T-helper 22 cell (primary cell): ENCODE measurements at places on chromosomes 2 and 18.

DNA sequence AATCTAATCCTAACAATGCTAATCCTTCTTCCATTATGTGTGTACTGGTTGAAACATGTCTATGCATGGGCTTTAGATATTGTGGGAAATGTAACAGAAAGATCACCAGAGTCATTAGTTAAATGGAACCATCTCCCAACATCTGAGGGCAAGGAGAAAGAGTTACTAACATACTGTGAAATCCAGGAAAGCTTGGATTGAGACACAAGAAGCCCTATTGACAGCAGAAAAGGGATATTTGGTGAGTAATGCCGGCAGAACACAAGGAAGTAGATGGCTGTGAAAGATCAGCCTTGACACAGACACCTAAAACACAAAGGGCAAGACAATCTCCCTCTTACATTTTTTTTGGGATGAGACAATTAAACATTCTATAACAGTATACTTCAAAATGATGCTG lies 28.5 kb upstream of the LAMA1 start:
- no peak for DNase-seq

GRCh38 chr2:48781366-48781765 lies 25.8 kb upstream of the LHCGR start:
- no peak for DNase-seq

GRCh38 chr2:43884689-43885088 lies 45.9 kb downstream of the ABCG8 start:
- DNase-seq, result no peak

- no peak for DNase-seq
Observed at GRCh38 chr2:101463911-101464641, 10.8 kb downstream of the RFX8 start.

DNA sequence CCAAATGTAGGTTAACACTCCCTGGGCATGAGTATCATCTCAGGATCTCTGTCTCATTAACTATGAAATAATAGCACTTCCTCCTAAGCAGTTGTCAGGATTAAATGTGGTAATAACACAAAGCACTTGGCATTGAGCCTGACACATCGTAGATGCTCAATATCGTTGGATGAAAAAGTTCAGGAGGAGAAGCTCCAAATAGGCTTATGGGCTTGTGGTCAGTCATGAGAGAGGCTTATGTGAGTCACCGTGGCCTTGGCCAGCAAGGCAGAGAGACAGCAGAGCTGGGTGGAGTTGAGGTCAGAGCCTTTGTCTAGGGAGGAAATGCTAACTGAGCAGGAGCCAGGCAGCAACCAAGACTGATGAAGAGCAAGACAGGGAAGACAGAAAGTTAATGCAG lies 68.3 kb upstream of the PPM1B start:
- no peak for DNase-seq

DNA sequence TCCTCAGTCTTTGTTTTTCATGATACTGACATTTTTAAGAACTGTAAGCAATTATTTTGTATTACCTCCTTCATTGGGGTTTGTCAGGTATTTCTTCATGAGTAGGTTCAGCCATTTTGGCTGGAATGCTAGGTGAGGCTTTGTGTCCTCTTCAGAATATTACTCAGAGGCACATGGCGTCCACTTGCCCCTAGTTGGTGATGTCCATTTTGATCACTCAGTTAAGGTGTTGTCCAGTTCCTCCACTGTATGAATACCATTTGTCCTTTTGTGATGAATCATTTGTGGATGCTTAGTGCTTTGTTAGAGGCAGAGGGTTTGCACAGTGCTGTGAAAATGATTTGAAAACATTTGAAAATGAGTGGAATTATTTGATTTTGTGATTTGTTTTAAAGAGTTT lies 4.7 kb downstream of the IL1RL2 start:
- no peak for DNase-seq

DNA sequence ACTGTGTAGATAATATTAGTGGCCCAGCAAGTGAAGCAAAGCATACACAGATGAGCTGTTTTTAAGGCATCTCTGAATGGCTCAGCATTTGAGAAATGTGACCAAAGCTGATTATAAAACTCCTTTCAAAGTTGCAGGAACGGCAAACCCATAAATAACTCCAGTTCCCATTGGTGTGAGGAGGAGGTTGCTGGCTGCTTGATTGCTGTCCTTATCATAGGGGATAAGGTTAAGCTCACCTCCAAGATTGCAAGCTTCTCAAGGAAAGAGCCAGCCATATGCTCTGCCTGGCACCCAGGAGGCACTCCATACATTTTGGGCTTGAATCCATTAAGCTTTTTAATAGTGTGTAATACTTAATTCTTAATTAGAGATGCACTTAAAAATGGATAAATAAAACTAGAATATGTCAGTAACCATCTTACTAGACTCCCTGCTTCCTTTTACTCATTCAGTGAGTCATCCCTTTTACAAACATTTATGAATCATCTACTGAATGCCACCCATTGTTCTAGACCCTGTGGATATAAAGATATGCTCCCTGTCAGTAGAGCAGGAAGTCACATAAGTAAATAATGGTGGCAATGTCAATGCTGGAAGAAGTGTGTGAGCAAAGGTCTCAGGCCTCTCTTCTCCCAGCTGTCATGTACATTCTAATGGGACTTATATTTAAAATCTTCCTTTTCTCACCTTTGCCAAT lies 99.3 kb downstream of the SPATS2L start:
- no peak for DNase-seq

GRCh38 chr2:262117-262516 lies 1.7 kb downstream of the SH3YL1 start:
- DNase-seq, result no peak

GRCh38 chr2:119248311-119248710 lies 24.7 kb downstream of the STEAP3 start:
- DNase-seq, result no peak

- no peak for DNase-seq
Observed at GRCh38 chr2:120993661-120994060, 258.0 kb downstream of the GLI2 start.

GRCh38 chr2:16320716-16321115 lies 344.9 kb downstream of the CYRIA start:
- DNase-seq, result no peak

GRCh38 chr2:205994344-205994743 lies 91.6 kb downstream of the INO80D start:
- DNase-seq, result no peak

GRCh38 chr2:105600949-105601794 lies 143.5 kb upstream of the NCK2 start:
- DNase-seq, result no peak

- DNase-seq, result no peak
Observed at GRCh38 chr2:231780123-231780908, 766 bp downstream of the PDE6D start.

DNA sequence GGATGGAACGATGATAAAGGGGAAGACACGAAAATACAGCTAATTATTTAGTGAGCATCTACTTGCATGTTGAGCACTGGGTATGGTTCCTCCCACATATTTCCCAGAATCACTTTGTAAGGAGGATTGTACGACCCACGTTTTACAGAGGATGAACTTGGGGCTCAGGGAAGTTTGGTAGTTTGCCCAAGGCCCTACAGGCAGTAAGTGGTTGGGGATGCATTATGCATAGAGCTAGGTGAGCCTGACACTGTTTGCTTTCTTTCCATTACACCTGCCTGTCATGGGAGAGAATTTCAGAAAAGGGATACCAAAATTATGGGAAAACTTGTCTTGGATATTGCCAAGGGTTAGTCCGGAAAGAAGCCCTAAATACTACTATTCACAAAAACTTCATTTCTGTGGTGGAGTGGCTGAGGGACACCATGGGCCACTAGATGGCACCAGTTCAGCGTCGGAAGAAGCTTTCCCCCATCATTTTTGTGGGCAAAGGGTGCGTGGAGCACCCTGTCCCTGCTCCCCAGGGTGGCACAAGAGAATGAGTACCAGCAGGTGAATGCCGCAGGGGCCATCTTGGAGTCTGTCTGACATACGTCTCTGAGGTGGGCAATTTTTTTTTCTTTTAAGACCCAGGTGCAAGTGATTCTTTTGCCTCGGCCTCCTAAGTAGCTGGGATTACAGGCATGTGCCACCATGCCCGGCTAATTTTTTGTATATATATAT lies 23.5 kb upstream of the C18orf32 start:
- no peak for DNase-seq

DNA sequence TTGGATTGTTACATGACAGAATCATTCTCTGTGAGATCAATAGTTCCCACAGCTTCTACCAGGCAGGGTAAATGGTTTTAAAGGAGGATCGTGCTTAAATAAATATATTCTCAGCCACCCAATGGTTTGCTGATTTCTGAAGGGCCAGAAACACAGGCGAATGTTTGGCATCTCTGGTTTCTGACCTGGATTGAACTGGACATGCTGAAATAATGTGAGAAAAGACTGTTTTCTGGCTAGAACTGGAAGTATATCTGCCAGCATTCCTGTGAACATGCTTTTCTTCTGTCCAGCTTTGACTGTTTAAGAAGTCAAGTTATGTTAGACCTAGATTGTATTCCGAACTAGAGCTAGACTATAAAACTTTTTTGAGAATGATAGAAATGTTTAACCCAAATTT lies 77.1 kb upstream of the COL3A1 start:
- DNase-seq, result no peak

DNA sequence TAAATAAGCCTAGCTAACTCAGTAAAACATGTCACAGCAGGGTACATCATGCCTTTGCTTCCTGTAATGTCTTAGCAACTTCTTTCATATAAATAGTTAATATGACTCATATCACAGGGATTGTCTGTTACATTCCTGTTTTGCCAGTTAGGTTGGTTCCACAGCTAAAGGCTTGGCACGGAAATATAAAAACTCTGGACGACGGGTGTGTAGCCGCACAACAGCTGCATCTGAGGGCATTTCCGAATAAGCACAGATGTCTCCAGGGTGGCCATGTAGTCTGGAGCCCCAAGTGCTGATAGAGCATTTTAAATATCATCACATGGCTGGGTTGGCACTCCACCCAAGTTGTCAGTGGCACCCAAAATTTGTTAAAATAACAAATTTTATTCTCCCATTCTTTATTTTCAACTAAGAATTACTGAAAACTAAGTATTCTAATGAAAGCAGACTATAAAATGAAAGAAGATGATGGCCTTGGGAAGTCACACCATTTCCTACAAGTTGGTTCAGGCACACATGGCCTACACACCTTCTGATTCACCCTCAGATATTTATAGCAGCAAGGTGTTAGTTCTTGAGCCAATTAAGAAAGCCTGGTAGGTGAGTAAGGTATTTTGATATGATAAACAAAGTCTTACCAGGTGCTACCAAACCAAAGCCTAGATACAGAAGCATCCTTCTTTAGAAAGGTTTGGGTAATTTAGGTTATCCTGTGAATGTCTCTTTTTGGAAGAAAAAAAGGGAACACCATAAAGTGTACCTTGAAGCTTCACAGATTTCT lies 61.8 kb upstream of the STK17B start:
- no peak for DNase-seq

GRCh38 chr2:135742325-135742757 lies 686 bp downstream of the UBXN4 start:
- no peak for DNase-seq

- DNase-seq, result no peak
Observed at GRCh38 chr2:71928734-71929481, 218.8 kb downstream of the CYP26B1 start.

DNA sequence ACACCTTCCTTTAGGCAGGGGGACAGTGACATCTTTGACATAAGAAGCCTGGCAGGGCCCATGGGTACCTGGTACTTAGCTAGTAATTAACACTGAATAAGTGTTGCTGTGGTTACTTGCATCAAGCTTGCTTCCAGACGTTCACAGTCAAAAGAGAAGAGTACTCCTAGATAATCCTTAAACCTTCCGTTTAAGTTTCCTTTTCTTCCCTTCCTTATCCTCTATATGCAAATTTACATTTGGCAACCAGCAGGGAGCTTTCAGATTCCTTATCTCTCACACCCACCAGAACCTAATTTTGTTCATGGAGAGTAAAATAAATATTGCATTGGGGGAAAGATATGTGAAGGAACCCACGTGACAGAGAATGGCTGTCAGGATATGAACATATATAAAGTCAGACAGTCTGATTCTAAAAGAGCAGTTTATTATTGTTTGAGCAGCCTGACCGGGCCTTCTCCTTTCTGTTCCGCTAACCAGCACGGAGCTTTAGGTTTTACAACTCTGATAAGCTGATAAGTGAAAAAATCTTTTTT lies 7.8 kb upstream of the RAB31 start:
- no peak for DNase-seq

DNA sequence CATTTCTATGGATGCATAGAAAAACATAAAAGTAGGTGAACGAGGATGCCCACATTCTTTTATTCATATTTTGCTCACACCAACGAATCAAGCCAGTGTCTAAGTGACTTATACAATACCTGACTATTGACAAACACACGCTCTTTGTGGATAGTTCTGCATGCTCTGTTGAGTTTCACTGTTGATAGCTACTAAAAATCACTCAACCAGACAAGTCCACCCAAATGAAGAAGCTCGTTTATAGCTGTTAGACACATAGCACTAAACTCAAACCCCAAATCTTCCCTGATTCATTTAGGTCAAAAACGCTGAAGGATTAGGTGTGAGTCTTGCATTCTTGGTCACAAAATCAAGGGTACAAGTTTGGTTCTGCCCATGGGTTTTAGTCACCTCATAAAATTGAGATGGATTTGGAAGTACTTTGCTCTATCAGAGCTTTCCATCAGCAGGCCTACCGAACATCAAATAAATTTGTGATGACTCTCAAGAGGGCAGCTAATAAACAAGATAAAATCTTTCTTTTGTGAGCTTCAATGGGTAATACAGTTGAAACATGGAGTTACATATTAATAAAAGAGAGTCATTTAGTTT lies 92.7 kb upstream of the ETAA1 start:
- DNase-seq, result no peak

DNA sequence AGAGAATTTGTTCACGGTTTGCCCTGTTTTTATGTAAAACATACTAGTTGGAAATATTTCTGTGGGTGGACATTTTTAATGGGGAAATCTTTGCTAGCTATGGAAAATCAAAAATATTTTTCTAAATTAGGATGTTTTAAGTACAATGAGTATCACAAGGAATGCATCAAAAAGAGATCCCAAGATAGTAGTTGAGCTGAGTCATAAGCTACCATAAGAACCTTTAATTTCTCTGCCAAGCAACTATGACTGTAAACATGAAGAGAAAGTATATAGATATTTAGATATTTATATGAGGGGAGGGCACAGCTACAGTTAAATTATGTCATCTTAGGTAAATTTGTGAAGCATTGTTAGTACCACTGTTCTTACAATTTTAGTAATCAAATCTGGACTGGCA lies 646.2 kb downstream of the XIRP2 start:
- no peak for DNase-seq

DNA sequence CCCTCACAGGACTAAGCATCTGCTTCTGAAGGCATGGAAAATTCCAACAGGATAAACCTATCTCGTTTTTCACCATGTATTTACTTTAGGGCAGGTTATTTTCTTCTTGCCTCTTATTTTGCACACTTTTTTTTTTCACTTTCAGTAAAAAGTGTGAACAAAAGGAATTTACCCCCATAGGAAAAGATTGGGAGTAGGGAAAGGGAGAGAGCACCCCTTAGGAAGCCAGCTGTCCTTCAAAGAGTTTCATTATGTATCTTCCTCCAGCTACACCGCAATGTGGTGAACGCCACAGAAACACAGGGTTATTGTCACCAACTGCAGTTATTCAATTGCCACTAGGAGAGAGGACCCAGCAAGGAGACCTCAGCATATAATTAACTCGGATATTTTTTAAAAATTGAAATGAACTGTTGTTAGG lies 286.2 kb upstream of the VRK2 start:
- DNase-seq, result no peak

- no peak for DNase-seq
Observed at GRCh38 chr2:235001237-235002133, 49.7 kb downstream of the SH3BP4 start.
